Colonic mucosa (tissue), 4 donors: ENCODE measurements at places on chromosomes 16 and 17.

DNA sequence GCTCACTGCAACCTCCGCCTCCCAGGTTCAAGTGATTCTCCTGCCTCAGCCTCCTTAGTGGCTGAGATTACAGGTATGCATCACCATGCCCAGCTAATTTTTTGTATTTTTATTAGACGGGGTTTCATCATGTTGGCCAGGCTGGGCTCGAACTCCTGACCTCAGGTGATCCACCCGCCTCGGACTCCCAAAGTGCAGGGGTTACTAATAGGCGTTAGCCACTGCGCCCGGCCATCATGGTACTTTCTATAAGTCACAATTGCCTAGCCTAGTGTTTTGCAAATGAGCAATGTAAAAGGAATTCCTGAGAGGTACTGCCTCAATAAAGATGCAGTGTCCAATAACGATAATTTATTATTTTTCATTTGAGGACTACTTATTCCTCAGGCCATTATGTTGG, 13.9 kb upstream of the PSMC3IP start:
- H3K27ac ChIP-seq = no peak overlapping the region
- H3K27me3 ChIP-seq = no peaks in the 10 kb centered on the region
- no peak overlapping the region for H3K4me3 ChIP-seq
- no peak for DNase-seq
- H3K4me1 ChIP-seq = no peaks in the 10 kb centered on the region
- no peaks in the 10 kb centered on the region for H3K36me3 ChIP-seq

GRCh38 chr17:71985111-71986039, 135.4 kb upstream of the SOX9 start:
- no peaks in the 10 kb centered on the region for H3K36me3 ChIP-seq
- no peak overlapping the region for H3K27ac ChIP-seq
- no peak overlapping the region for H3K4me3 ChIP-seq
- no peaks in the 10 kb centered on the region for H3K27me3 ChIP-seq

DNA sequence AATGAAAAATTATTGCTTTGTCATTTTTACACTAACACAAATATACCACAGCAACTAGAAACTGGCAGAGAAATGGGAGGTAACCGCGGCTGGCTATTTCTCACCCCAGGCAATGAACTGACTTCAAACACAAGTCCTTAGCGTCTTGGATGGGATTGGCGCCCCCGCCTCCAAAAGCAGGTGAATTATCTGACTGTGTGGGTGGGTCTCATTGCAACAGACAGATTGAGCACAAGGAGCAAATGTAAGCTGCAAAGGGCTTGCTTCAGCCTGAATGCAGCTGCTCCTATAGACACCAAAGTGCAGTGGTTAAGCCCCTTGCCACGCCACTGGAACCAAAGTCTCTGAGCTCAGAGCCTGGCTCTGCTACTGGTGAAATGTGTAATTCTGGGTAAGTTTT, 225.0 kb downstream of the XYLT1 start:
- no peaks in the 10 kb centered on the region for H3K4me1 ChIP-seq
- H3K4me3 ChIP-seq = no peak overlapping the region
- H3K36me3 ChIP-seq = no peaks in the 10 kb centered on the region

- no peaks in the 10 kb centered on the region for H3K36me3 ChIP-seq
- DNase-seq = peak; percentile 58
- peak overlapping the region; percentile 72 for H3K27ac ChIP-seq
- no peaks in the 10 kb centered on the region for H3K27me3 ChIP-seq
- H3K4me1 ChIP-seq = no peaks in the 10 kb centered on the region
- H3K4me3 ChIP-seq = no peak overlapping the region
Observed at GRCh38 chr17:50210240-50211225, 9.1 kb upstream of the COL1A1 start.
